Cardiac muscle cell (in vitro differentiated cells and primary cell): ENCODE measurements at places on chromosomes 5 and 9. TPM values are rescaled to one million over a fixed set of nuclear protein-coding genes. Genes with fewer than 3 reads are reported as not detected.

DNA sequence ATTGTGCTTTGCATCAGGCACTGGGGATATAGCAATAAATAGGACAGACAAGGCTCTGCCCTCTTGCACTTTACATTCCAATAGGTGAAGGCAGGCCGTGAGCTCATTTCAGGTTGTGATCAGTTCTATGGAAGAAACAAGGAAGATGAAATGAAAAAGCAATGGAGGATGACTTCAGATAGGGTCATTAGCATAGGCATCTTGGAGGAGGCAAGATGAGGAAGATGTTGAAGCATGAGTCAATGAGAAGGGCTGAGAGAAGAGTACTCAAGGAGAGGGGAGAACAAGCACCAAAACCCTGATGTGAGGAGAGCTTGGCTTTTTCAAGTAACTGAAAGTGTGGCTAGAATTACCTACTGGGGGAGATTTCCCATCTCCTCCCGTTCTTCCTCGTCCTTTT lies 5.0 kb upstream of the SPARC start:
- peaks cover 9% of the 10 kb centered on the region for H3K4me1 ChIP-seq
- no peak overlapping the region for H3K27ac ChIP-seq
- H3K27me3 ChIP-seq: no peaks in the 10 kb centered on the region
- no peak overlapping the region for H3K4me3 ChIP-seq

- DNase-seq: no peak
- no peak overlapping the region for H3K4me3 ChIP-seq
- no peaks in the 10 kb centered on the region for H3K4me1 ChIP-seq
- H3K36me3 ChIP-seq: no peaks in the 10 kb centered on the region
- no peaks in the 10 kb centered on the region for H3K27me3 ChIP-seq
- H3K27ac ChIP-seq: no peak overlapping the region
Measured at GRCh38 chr5:65892801-65893200, 33.6 kb upstream of the ERBIN start.

Gene FAT2
- 0.10 TPM in 1 of 2 replicates, not detected in the other for polyA plus RNA-seq

Gene IL9
- not detected in 2 replicates for polyA plus RNA-seq

Gene BARHL1
- not detected in 2 replicates for polyA plus RNA-seq

Gene SLC26A2
- 3.8 and 4.4 TPM in 2 replicates for polyA plus RNA-seq

DNA sequence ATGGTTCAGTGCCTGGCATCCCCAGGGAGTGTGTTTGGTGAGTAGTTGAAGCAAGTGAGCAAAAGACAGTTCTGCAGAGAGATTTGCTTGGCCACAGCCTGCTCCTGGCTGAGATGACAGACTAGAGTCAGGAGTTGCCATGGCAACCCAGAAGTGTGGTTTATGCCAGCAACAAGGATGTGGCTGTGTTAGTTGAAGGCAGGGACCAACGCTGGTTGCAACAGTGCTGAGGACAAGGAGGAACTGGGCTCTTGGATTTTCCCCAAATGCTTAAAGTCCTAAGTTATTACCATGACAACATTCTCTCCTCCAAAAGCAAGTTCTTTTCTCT lies 2.7 kb downstream of the NXNL2 start:
- no peaks in the 10 kb centered on the region for H3K4me1 ChIP-seq
- no peak overlapping the region for H3K27ac ChIP-seq
- DNase-seq: peak; percentile 91

Gene ELAVL2
- 3.2 and 9.8 TPM in 2 replicates for polyA plus RNA-seq

GRCh38 chr9:114005371-114006154 lies 72.5 kb downstream of the AMBP start:
- H3K4me1 ChIP-seq: peaks cover 16% of the 10 kb centered on the region
- DNase-seq: no peak
- no peak overlapping the region for H3K4me3 ChIP-seq
- no peaks in the 10 kb centered on the region for H3K27me3 ChIP-seq
- H3K36me3 ChIP-seq: peaks cover 13% of the 10 kb centered on the region

Gene FREM1
- 9.2 and 13.1 TPM in 2 replicates for polyA plus RNA-seq

- no peak for DNase-seq
- H3K27ac ChIP-seq: no peak overlapping the region
- H3K36me3 ChIP-seq: no peaks in the 10 kb centered on the region
Measured at GRCh38 chr5:143581147-143581546, 177.7 kb upstream of the NR3C1 start.

Gene MCC
- polyA plus RNA-seq: 37.8 and 49.4 TPM in 2 replicates

DNA sequence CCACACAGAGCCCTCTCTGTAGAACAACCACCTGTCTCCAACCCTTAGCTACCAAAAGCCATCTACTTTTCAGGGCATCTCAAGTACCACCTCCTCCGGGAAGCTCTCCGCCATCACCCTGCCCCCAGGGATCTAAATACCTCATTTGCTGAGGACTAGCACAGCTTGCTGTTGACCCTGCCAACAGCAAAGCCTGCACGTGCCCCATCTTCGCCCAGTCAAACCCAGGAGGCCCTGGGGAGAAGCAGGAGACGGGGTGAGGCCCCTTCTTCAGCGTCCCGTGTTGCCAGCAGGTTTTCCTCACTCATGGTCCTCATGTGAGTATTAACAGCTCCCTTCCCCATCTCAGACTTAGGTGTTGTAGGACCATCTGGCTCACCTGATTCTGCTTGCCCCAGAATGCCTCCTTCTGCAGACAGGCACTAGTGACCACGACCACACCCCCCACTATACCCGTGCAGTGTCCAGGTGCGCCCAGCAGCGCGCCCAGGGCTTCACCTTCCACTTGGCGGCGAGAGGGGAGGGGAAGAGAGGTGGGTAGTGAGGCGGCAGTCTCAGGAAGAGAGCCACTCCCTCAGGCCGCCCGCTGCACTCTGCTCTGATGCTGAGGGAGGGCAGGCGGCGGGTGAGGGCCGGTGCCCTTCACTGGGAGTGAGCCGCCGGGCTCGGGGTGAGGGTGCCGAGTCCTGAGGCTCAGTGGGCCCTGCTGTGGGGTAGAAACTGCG lies 11.1 kb downstream of the VAV2 start:
- no peaks in the 10 kb centered on the region for H3K27me3 ChIP-seq
- no peak overlapping the region for H3K4me3 ChIP-seq
- no peak overlapping the region for H3K27ac ChIP-seq
- no peak for DNase-seq
- peaks cover 10% of the 10 kb centered on the region for H3K4me1 ChIP-seq
- H3K36me3 ChIP-seq: no peaks in the 10 kb centered on the region

- H3K36me3 ChIP-seq: no peaks in the 10 kb centered on the region
- H3K4me3 ChIP-seq: no peak overlapping the region
- no peak for DNase-seq
- H3K4me1 ChIP-seq: no peaks in the 10 kb centered on the region
- H3K27ac ChIP-seq: no peak overlapping the region
- H3K27me3 ChIP-seq: no peaks in the 10 kb centered on the region
Measured at GRCh38 chr9:108186642-108187395, 669.0 kb downstream of the ACTL7B start.

- H3K4me1 ChIP-seq: no peaks in the 10 kb centered on the region
- H3K27ac ChIP-seq: no peak overlapping the region
- DNase-seq: no peak
- H3K4me3 ChIP-seq: no peak overlapping the region
- H3K36me3 ChIP-seq: no peaks in the 10 kb centered on the region
- H3K27me3 ChIP-seq: no peaks in the 10 kb centered on the region
Measured at GRCh38 chr5:120326651-120327050, 137.4 kb upstream of the PRR16 start.

- DNase-seq: peak; percentile 0
- H3K4me3 ChIP-seq: no peak overlapping the region
- no peaks in the 10 kb centered on the region for H3K36me3 ChIP-seq
- no peaks in the 10 kb centered on the region for H3K4me1 ChIP-seq
- H3K27me3 ChIP-seq: no peaks in the 10 kb centered on the region
- no peak overlapping the region for H3K27ac ChIP-seq
Measured at GRCh38 chr5:91730026-91730425, 346.9 kb upstream of the ARRDC3 start.

GRCh38 chr5:17042041-17042440 lies 106.0 kb upstream of the MYO10 start:
- H3K36me3 ChIP-seq: no peaks in the 10 kb centered on the region
- DNase-seq: no peak
- no peak overlapping the region for H3K27ac ChIP-seq

Gene TLX3
- polyA plus RNA-seq: not detected in 2 replicates

Gene C9orf153
- 0.97 TPM in 1 of 2 replicates, not detected in the other for polyA plus RNA-seq

DNA sequence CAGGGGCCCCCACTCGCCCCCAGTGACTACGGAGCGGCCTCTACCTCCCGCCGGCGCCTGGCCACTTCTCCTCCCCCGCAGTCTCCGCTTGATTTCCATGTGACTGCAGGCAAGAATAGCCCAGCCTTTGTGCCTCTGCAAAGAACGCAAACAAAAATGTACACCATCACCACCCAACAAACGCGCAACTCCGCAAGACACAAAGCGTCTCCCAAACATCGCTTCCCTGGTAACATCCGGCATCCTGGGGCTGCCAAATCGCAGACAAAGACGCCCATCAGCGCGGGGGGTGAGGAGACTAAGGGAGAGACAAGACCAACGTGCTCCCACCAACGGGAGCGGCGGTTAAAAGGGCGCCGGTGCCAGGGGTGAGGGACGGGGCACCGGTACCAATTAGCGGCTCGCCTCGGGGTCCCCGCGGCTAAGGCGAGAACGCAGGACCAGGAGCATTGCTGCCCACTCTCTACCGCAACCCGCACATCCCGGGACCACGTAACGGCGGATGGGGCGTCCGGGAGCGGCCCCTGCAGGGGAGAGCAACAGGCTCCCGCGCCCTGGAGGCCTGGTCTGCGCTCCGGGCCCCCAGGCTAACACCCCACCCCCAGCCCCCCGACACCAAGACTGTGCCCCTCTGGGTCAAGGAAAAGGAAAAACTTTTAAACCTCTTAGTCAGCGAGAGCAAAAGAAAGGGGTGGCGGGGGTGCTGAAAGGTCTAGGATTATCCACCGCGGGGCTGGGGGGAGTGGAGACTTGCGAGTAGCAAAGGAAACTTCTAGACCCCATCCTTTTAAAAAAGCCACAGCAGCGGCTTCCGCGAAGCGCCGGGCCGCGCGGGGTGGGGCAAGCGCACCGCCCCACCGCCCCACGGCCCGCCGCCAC lies 885 bp downstream of the MPDZ start:
- peak overlapping the region; percentile 78 for H3K27ac ChIP-seq
- no peaks in the 10 kb centered on the region for H3K27me3 ChIP-seq
- peak; percentile 63 for DNase-seq
- peak overlapping the region; percentile 82 for H3K4me3 ChIP-seq
- H3K36me3 ChIP-seq: no peaks in the 10 kb centered on the region

DNA sequence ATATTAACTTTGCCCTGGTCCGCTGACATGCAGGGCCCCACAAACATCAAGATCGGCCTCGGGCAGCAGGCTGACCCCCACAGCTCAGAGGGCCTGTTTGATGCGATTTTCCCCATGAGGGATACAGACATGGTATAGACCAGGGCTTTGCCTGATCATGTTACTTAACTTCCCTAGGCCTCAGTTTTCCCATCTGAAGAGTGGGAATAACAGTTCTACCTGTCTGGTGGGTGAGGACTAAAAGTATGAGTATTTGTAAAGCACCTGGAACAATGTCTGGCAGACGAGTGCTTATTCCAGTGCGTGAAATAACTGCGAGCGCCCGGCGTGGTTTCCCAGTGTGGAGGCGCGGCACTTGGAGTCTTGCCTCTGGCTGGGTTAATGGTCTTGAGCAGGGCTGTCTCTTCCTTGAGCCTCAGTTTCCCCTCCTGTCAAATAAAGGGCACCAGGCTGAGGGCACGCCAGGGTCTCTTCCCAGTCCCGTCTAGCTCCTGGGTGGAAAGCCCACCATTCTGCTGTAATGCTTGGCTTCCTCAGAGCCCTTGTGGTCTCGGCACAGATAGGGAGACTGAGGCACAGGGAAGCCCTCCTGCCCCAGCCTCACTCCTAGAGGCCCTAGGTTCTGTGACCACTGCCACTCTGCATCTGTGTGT lies 47.2 kb downstream of the ASS1 start:
- no peak overlapping the region for H3K4me3 ChIP-seq
- no peaks in the 10 kb centered on the region for H3K36me3 ChIP-seq
- H3K4me1 ChIP-seq: no peaks in the 10 kb centered on the region
- no peaks in the 10 kb centered on the region for H3K27me3 ChIP-seq

GRCh38 chr5:77305956-77306355 lies 95.5 kb downstream of the PDE8B start:
- H3K27ac ChIP-seq: no peak overlapping the region
- no peaks in the 10 kb centered on the region for H3K36me3 ChIP-seq
- H3K4me1 ChIP-seq: no peaks in the 10 kb centered on the region
- H3K4me3 ChIP-seq: no peak overlapping the region
- no peak for DNase-seq
- no peaks in the 10 kb centered on the region for H3K27me3 ChIP-seq

DNA sequence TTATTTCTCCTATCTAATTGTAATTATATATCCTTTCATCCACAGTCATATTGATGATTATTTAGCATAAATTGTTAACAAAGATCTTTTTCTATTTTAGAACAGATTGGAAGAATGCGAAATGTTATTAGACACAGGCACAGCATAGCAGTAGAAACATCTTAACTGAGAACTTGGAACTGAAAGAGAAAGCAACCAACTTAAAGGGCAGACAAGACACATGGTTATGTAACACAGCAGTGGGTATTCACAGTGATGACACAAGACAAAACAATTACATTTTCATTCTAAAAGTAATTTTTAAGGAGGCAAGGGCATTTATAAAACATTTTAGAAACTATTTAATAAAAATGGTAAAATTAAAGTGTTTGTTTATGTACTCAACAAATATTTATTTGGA lies 57.7 kb upstream of the MEF2C start:
- no peaks in the 10 kb centered on the region for H3K36me3 ChIP-seq
- no peak for DNase-seq
- no peaks in the 10 kb centered on the region for H3K4me1 ChIP-seq

DNA sequence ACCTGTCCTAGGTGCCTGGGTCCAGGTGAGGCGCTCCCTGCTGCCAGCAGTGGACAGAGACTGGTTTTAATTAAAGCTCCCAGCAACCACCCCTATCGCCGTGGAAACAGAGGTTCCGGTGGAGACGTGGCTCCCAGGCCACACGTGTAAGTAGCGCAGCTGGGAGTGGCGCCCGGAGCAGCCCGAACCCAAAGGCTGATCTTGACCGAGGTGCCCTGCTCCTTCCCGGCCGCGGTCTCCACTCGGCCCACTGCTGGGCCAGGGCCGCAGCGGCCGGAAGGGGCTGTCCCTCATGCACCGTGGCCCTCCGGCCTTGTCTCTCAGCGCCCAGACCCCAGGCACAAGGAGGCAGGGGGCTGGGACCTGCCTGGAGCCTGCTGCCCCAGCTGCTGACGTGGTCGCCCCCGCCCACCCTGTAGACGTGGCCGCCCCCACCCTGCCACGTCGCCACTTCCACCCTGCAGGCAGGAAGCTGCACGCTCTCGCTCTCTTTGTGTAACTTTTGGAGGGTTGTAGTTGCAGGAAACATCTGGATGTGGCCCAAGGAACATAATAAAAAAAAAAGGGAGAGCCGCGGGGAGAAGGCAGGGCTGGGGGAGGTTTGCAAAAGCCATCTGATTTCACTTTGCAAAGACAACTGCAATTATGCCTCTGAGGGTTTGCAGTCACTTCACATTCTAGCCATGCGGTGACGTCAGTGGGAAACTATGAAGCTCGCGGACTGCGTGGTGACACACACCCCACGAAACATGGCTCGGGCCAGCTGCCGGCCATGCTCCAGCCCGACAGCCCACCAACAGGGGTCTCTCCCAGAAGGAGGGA lies 129.9 kb downstream of the RXRA start:
- no peak overlapping the region for H3K4me3 ChIP-seq
- H3K4me1 ChIP-seq: peaks cover 15% of the 10 kb centered on the region
- no peak overlapping the region for H3K27ac ChIP-seq
- H3K36me3 ChIP-seq: no peaks in the 10 kb centered on the region

Gene RELL2
- 2.3 TPM in 1 of 2 replicates, not detected in the other for polyA plus RNA-seq

Gene IER5L
- polyA plus RNA-seq: 21.5 and 38.5 TPM in 2 replicates

- no peak for DNase-seq
- H3K36me3 ChIP-seq: no peaks in the 10 kb centered on the region
Measured at GRCh38 chr9:134357631-134358025, 31.4 kb downstream of the RXRA start.
